HS-27A (cell line): ENCODE measurements at places on chromosomes 3 and 15.

DNA sequence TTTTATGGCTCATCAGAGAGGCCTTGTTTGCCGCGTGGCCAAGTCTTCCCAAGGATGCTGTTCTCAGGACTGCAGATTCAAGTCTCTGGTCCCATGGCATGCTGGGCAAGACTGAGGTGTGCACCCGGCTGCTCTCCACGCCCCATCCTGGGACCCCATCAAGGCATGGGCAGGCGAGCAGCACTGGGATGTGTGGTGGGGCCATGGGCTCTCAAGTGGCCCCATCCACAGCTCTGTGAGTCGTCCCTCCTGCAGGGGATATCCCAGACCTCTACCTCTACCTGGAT, 13.1 kb upstream of the GP9 start:
- no peak for DNase-seq

GRCh38 chr15:88930579-88930978, 17.4 kb upstream of the MFGE8 start:
- DNase-seq: no peak

DNA sequence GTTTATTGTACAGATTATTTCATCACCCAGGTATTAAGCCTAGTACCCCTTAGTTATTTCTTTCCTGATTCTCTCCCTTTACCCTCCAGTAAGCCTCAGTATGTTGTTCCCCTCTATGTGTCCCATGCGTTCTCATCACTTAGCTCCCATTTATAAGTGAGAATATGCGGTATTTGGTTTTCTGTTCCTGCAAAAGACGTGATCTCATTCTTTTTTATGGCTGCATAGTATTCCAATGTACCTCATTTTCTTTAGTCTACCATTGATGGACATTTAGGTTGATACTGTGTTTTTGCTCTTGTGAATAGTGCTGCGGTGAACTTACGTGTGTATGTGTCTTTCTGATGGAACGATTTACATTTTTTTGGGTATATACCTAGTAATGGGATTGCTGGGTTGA, 36.7 kb downstream of the CEP63 start:
- no peak for DNase-seq

DNA sequence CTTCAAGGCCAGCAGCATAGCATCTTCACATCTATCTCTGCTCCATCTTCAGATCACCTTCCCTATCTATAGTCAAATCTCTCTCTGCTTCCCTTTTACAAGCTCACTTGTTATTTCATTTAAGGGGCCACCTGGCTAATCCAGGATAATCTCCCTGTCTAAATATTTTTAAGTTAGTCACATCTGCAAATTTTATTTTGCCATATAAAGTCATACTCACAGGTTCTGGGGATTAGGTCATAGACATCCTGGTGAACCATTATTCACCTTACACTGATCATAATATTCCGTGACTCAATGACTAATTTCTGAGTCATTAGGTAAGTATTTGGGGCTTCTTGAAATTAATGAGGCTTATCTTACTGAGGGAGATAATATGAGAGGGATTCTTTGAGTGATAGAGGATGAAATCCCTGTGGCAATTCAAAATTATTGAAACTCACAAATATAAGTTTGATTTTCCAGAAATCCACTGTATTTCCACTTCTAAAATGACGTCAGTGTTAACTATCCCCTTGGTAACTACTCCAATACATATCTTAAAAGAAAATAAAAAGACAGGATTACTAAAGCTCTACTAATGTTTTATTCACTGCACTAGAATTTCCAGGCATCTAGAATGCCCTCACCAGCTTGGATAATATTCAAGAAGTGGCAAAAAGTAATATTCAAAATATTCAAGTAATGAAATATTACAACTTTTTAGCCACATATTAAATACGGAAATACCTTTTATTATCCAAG, 93.7 kb upstream of the RBMS3 start:
- peak; percentile 90 for DNase-seq

DNA sequence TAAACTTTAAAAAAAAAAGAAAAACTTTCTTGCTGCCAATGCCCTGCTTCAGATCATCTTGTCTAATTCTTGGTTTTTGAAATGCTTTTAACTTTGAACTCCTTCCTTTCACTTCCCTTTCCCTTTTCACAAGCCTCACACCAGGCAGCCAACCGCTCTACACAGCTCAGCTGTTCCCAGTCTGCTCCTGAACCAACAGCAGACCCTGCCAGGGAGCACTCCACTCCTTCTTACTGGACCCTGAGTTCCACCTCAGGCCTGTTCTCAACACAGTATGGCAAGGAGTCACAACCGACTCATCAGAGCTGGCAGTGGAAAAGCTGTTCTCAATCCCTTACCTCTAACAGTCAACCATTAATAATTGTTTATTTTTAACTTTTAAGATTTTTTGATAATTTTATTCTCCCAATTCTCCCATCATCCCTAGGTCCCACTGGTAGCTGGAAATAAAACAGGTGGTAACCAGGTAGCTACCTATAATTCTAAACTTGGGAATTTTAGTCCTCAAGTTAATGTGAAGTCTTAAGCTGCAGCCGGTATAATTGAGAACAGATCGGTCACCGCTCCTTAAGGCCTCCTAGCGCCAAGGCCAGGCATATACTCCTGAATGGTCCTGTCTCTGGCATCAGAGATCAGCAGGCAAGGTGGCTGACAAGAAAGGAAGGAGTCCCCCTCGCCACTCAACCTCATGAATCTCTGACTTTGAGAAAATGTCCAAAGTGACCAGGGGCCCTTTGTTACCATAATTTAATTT, 43.9 kb downstream of the BOC start:
- no peak for DNase-seq

GRCh38 chr3:182138393-182138792, 426.7 kb downstream of the SOX2 start:
- no peak for DNase-seq

DNA sequence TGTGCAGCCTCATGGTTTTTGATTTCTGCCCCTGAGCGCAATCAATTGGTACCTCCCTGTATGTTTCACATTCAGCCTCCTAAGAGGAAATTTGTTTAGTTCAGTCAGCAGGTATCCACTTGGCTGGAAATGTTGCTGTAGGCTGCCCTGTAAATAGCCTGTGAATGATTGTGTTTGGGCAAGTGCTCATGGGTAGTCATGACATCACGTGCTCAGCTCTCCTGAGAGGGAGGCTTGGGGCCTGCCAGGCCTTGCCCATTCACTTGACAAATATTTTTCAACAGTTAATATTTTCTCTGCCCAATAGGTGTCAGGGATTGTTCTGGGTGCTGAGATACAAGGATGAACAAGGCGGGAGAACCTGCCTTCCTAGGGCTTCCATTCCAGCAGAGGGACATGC, 13.3 kb downstream of the HRH1 start:
- DNase-seq: no peak
